GM12878 (cell line): ENCODE measurements at places on chromosomes 1 and 21. TPM values are rescaled to one million over a fixed set of nuclear protein-coding genes. Genes with fewer than 3 reads are reported as not detected.

- H3K4me3 ChIP-seq: no peak overlapping the region
- H3K27ac ChIP-seq: no peak overlapping the region
- no peaks in the 10 kb centered on the region for H3K27me3 ChIP-seq
- DNase-seq: no peak
- no peaks in the 10 kb centered on the region for H3K4me1 ChIP-seq
- no peaks in the 10 kb centered on the region for H3K36me3 ChIP-seq
Observed at GRCh38 chr1:66834926-66835325, 33.9 kb upstream of the INSL5 start.

GRCh38 chr1:213678348-213678747 lies 309.4 kb upstream of the PROX1 start:
- no peaks in the 10 kb centered on the region for H3K36me3 ChIP-seq
- no peak overlapping the region for H3K27ac ChIP-seq
- no peak overlapping the region for H3K4me3 ChIP-seq
- DNase-seq: no peak
- H3K4me1 ChIP-seq: no peaks in the 10 kb centered on the region

- H3K27me3 ChIP-seq: no peaks in the 10 kb centered on the region
- no peaks in the 10 kb centered on the region for H3K36me3 ChIP-seq
- H3K4me3 ChIP-seq: no peak overlapping the region
Observed at GRCh38 chr1:3018051-3018471, 3.2 kb upstream of the ACTRT2 start.

GRCh38 chr1:157288996-157289395 lies 150.8 kb upstream of the ETV3 start:
- no peak for DNase-seq
- H3K36me3 ChIP-seq: no peaks in the 10 kb centered on the region
- H3K4me3 ChIP-seq: no peak overlapping the region
- H3K27ac ChIP-seq: no peak overlapping the region
- no peaks in the 10 kb centered on the region for H3K27me3 ChIP-seq

DNA sequence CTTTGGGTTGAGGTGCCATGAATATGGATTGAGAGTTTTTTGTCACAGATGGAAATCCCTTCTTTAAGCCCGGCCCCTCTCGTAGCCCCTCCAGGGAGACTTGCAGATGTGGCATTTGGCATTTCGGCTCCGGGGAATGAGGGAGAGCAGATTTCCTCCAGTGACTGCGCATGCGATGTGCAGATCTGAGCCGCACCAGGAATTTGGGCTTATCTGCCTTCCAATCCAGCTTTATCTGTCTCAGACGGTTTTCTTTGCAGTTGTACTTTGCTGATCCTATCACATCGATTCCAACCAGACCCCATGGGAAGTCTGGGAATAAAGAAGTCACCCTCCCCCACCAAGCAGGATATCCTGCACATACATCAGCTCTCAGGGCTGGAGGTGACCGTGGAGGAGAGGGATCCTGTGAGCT lies 11.7 kb downstream of the KIF26B start:
- no peaks in the 10 kb centered on the region for H3K4me1 ChIP-seq
- no peak for DNase-seq
- no peak overlapping the region for H3K4me3 ChIP-seq
- no peaks in the 10 kb centered on the region for H3K36me3 ChIP-seq
- no peak overlapping the region for H3K27ac ChIP-seq

DNA sequence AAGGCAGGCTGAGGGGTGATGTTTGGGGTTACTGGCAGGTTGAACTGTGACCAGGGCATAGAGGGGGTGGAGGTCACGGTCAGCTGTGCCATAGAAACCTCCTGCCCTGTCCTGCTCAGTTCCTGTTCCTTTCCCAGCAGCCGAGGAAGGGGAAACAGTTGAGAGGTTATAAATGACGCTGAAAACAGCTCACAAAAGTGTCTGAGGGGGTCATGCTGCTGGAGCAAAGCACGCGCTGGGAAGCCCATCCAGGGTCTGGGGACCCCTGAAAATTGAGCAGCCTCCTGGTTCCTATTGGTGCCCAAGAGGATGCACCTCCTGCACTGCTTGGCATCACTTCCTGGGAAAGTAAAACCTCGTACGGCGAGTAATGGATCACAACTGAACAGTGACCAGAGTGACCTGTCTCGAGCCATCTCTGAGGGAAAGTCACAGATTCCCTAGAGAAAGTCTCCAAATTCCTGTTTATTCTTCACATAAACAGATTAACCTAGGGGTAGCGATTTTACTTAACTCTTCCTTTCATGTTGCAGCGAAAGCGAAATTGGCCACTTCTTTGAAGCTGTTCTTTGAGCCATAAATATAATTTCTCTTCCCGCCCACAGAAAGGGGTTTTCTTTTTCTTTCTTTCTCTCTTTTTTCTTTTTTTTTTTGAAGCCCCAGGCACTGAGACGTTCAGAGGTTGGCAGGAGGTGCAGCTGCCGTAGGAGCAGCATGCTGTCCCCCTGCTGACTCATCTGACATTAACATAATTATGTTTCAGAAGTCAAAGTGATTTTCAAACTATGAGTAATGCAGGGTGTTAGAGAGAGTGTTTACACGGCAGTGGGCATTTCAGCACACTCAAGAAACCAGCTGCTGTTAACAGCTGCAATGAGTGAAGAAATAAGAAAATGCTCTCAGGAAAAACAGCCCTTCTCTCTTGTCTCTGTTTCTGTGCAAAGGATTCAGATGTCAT lies 41.8 kb upstream of the ATF3 start:
- H3K27ac ChIP-seq: peak overlapping the region; percentile 72
- no peaks in the 10 kb centered on the region for H3K36me3 ChIP-seq
- H3K4me1 ChIP-seq: peaks cover 20% of the 10 kb centered on the region
- peak overlapping the region; percentile 58 for H3K4me3 ChIP-seq
- peak; percentile 92 for DNase-seq

GRCh38 chr1:66523562-66523961 lies 10.4 kb upstream of the SGIP1 start:
- H3K4me3 ChIP-seq: no peak overlapping the region
- DNase-seq: no peak
- no peak overlapping the region for H3K27ac ChIP-seq
- no peaks in the 10 kb centered on the region for H3K27me3 ChIP-seq

- H3K27me3 ChIP-seq: no peaks in the 10 kb centered on the region
- no peak overlapping the region for H3K4me3 ChIP-seq
- no peaks in the 10 kb centered on the region for H3K36me3 ChIP-seq
- H3K4me1 ChIP-seq: no peaks in the 10 kb centered on the region
Observed at GRCh38 chr1:115214098-115214497, 124.0 kb downstream of the NGF start.

DNA sequence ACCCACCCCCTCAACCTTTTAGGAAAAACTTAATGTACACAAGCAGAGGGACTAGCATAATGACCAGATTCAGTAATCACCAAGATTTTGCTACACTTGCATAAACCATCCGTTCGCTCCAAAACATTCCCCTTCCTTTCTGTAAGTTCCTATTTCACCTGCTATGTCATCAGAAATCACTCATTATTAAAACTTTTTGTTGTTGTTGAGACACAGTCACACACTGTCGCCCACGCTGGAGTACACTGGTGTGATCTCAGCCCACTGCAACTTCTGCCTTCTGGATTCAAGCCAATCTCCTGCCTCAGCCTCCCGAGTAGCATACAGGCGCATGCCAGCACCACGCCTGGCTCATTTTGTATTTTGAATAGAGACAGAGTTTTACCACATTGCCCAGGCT lies 3.4 kb downstream of the MRPL20 start:
- H3K27me3 ChIP-seq: no peaks in the 10 kb centered on the region
- peaks cover 22% of the 10 kb centered on the region for H3K36me3 ChIP-seq
- no peak for DNase-seq
- H3K4me1 ChIP-seq: peaks cover 24% of the 10 kb centered on the region

DNA sequence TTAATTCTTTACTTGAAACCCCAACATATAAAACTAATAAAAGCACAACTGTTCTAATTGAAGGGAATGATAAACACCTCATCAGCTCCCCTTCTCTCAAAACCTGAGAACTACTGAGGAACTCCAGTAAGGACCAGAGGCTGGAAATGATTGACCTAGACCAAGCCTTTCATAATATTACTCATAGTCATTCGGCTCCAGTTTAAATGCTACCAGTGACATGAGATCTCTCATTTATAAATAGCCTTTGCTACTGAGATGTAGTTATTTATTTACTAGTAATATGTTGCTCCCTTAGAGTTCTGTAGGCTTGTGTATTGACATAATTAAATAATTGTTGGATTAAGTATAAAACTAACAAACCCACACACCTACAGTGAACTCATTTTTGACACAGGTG lies 209.8 kb upstream of the PRMT6 start:
- no peaks in the 10 kb centered on the region for H3K36me3 ChIP-seq
- DNase-seq: no peak
- H3K27me3 ChIP-seq: no peaks in the 10 kb centered on the region
- no peak overlapping the region for H3K27ac ChIP-seq

DNA sequence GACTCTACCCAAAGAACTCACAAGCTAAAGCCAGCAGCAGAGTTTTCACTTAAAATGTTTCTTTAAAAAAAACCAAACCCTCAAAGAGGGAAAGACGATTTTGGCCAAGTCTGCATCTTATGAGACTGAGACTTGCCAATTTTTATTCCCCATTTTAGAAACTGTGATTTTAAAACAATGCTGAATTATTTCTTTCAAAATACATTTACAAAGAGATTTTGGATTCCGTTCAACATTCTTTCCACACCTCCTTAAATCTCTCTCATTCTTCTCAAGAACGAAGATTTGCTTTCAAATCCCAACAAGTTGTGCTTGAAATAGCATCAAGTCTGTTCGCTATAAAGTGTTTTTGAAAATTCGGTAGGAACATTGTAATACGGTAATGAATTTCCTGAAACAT lies 133.9 kb upstream of the VANGL1 start:
- no peak for DNase-seq
- H3K27me3 ChIP-seq: no peaks in the 10 kb centered on the region
- H3K4me3 ChIP-seq: no peak overlapping the region
- H3K36me3 ChIP-seq: no peaks in the 10 kb centered on the region
- no peak overlapping the region for H3K27ac ChIP-seq

The TNFRSF14 gene
- total RNA-seq: 76.2 and 79.1 TPM in 2 replicates

The MAP1LC3C gene
- total RNA-seq: not detected in 2 replicates

The VASH2 gene
- total RNA-seq: 29.2 and 29.7 TPM in 2 replicates

The SPRR4 gene
- not detected in 2 replicates for total RNA-seq

The ERICH3 gene
- total RNA-seq: not detected in 2 replicates

The CNIH4 gene
- 27.8 and 28.4 TPM in 2 replicates for total RNA-seq
